ENCODE measurements at places on chromosomes 5 and 9. TPM values are rescaled to one million over a fixed set of nuclear protein-coding genes. Genes with fewer than 3 reads are reported as not detected.

The EPB41L4A gene
- 22.2 TPM for total RNA-seq

The FIBCD1 gene
- 2.3 TPM for total RNA-seq

The AGPAT2 gene
- 83.3 TPM for total RNA-seq

The RAD50 gene
- total RNA-seq: 38.5 TPM

The CAVIN4 gene
- 61.7 TPM for total RNA-seq

The TMOD1 gene
- total RNA-seq: 197 TPM

The C8G gene
- 4.6 TPM for total RNA-seq

The C9 gene
- not detected for total RNA-seq

The PDLIM4 gene
- 6.5 TPM for total RNA-seq

All from heart right ventricle (tissue), 16 donors.